ENCODE measurements at places on chromosomes 1 and 21.

- DNase-seq: no peak
These were observed 39.6 kb upstream of the GPR52 start for GRCh38 chr1:174408146-174408545.

DNA sequence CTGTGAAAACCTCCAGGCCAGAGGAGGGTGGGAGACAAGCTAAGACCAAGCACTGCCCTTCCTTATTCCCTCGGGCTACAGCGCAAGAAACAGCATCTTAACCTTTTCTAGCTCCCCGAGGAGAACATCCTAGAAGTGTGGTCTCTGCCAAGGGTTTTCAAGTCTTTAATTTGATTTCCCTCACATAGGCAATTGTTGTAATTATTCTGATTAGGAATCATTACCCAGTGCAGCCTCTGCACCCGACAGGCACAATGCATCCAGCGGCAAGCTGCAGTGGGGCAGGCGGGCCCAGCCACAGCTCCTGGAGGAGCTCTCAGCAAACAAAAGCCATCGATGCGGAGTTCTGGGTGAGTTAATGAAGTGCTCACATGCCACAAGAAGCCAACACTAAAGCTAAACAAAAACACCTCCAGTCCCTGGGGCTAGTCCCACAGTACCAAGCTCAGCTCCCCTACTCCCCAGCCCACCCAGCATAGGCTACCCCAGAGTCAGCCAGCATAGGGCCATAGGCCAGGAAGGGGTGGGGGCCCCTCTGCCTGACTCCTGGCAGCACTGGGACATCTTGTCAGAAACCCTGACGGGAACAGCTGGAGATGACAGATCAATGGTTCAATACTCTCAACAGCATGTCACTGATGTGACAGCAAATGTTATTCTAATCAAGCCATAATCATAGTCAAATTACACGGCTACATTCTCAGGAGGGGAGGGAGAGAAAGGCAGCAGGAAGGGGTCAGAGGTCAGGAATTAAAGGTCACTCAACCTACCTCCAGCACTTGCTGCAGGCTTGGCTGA lies 42.5 kb downstream of the ERI3 start:
- DNase-seq: no peak

GRCh38 chr1:242886137-242886536 lies 361.6 kb upstream of the PLD5 start:
- DNase-seq: no peak

DNA sequence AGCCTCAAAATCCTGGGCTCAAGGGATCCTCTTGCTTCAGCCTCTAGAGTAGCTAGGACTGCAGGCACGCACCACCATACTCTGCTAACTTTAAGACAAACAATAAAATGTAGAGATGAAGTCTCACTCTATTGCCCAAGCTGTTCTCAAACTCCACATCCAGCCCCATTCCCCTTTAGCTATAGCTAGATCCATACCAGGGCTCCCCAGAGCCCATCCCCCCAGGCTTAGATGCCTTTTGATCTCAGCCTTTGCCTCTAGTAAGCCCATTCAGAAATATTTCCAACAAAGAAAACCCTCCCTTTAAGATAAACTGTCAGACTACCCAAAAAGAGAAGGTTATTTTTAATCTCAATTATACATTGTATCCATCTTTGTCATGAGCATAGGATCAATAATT lies 325.4 kb downstream of the CHRM3 start:
- DNase-seq: no peak

GRCh38 chr1:23184212-23184934 lies 15.7 kb upstream of the LUZP1 start:
- DNase-seq: peak; percentile 44

GRCh38 chr1:64956733-64957441 lies 9.5 kb downstream of the JAK1 start:
- no peak for DNase-seq

DNA sequence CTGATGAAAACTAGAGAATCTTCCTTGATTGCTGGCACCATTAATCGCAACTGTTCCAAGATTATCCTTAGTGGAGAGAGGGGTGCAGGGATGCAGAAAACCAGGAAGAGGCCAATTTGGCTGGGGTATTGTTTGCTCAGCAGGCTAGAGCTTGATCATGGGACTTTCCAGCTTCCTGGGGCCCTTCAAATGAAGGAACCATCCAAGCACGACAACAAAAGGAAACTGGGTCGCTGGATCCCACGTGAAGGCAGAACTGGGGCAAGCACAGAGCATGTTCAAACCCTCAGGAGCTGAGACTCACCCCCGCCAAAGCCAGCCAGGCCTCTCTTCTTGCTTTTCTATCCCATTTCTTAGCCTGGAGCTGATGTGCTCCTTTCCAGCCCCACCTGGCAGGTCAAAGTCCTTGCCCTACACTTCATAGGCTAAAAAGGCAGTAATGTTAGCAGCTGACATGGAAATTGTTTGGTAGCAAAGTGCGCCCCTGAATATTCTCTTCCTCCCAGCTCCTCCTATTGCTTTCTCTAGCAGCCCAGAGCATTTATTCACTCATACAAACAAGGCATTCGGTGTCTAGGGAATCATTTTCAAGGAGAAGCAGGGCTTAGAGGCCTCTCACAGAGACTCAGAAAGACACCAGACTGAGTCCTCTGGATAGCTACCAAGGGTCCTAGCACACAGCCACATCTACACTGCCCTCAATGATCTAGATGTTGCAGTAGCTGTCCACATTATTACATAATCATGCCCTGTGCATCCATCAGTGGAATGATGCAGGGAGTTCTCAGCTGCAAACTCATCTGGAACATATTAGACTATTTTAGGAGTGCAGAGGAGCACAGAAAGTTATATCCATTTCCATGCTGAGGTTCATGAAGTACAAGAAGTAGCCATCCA lies 11.5 kb downstream of the KCNA2 start:
- no peak for DNase-seq

DNA sequence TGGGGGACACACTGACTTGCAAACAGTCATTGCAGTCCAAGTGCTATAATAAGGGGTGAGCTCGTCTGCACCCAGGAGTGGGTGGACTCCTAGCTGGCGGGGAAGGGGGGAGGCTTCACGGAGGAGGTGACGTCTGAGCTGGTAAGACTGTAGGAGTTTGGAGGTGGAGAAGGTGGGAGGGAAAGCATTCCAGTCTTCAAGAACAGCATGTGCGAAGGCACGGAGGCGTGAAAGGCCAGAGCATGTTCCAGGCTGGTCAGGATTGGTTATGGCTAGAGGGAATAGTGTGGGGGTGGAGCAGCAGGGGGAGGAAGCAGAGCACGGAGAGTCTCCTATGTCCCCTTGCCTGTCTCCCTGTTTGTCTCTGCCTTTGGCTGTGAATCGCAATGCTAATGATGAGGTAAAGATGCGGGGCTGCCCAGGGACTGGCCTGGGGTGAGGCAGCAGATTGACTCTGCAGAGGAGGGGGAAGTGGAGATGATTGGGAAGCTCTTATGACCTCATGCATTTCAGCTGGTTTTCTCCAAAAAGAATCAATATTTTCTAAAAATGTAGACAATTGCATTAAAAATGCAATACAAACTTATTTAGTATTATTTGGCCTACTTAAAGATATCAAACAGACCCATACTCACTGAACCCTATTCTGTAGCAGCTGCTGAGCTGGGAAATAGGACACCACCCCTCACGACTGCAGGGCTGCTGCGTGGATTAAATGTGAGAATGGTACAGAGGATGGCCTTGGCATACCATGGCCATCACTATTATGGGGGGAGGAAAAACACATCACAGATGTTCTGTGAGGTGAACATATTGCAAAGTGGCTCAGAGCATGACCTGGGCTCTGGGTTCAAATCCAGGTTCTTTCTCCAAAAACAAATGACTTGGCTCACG lies 2.6 kb upstream of the ZNF436 start:
- DNase-seq: no peak

- DNase-seq: no peak
These were observed 649.1 kb upstream of the USP24 start for GRCh38 chr1:55864251-55864650.

- no peak for DNase-seq
These were observed 26.8 kb downstream of the IER5 start for GRCh38 chr1:181115368-181115684.

DNA sequence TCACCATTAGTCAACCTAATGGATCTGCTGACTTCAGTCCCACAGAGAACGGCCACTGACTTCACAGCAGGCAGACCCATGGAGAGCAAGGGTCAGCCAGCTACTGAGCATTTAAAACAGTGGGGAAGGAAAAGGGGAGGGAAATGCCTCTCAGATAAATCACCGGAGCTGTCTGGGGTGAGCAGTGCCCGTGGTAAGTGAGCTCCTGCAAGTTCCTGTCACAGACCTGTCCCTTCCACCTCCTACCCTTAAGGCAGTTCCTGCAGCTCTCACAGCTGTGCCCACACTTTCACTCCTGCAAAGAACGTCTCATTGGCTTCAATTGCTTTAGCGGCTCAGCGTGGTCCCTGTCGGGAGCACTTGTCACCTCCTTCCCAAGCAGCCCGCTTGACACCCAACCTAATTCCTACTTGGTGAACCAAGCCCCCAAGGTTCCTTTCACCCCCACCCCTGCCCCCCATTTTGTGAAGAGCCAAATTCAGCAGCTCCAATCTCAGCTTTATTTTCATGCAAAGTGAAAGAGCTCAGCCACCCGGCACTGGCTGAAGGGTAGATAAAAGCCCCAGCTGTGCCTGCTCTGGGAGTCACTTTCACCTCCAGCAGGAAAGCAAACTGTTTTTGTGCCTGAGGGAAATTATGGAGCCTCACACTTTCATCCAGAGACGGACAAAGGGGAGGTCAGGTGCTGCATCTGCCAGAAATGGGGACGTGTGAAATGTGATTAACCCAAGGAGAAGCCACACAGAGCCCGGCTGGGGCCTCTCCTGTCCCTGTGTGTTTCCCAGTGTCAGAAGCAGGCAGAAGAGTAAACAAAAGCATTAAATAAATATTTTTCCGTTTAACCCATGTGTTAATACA lies 306.2 kb downstream of the TTLL7 start:
- no peak for DNase-seq

- DNase-seq: peak; percentile 51
These were observed 32.4 kb upstream of the JUN start for GRCh38 chr1:58816072-58816746.

- DNase-seq: no peak
These were observed 838.5 kb downstream of the USP25 start for GRCh38 chr21:16568244-16568643.

DNA sequence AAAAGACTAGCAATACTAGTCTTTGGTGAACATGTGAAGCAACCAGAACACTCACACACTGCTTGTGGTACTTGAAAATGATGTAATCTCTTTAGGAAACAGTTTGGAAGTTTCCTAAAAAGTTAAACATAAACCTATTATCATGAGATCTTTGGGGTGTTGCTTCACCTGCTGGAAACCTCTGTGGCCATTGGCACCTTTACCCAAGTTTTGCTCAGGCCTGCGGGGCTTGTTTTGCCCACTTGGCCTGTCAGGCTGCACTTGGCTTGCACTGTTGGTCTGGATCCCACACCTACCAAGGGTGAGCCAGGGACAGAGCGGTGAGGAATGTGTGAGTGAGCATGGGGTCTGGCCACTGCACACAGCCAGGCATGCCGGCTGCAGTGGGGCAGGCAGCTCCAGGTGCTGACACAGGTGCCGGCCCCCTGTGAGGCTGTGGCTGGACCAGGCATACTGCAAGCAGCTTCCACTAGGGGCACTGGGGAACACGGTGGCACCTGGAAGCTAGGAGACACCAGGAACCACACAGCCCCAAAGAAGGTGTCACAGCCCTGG lies 14.4 kb upstream of the FNBP1L start:
- DNase-seq: no peak
